Fibroblast of skin of right quadriceps (primary cell): ENCODE measurements at places on chromosomes 2 and 18.

GRCh38 chr2:62109554-62109953 is 86.4 kb upstream of the B3GNT2 start:
- no peak for DNase-seq

GRCh38 chr2:67516899-67517530 is 119.9 kb downstream of the ETAA1 start:
- DNase-seq = peak; percentile 88

DNA sequence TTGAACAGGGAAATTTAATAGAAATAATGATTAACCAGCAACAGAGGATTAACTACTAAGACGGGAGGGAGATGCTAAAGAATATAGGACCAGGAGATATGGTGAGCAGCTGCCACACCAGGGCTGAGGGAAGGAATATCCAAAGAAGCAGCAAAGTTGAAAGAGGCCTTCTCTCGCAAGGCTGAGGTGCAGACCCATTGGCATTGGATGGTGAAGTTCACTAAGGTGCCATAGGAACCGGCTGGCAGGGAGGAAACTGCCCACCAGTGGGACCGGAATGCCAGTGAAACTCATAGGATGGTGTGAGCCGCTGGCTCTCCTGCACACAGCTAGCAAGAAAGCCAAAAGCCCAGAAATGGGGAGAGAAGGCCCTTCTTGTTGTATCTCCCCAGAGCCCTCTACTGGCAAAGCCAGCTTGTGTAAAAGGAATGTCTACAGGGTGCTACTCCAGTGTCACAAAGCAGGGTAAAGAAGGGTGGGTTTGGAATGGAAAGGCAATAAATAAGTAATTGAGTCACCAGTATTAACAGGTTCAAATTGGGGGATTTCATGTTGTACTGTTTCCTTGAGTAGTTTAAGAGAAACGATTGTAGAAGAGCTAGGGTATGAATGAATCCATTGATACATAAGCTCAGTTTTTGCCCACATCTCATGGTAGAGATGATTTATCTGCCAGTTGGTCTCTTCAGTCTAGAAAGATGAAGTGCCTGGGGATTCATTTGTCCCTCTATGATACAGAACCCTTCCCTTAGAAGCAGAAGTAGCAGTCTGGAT is 36.0 kb downstream of the FARP2 start:
- DNase-seq = peak; percentile 39

- DNase-seq = no peak
These were observed 280.7 kb upstream of the VWC2L start for GRCh38 chr2:214130114-214130513.

GRCh38 chr2:198660501-198660900 is 797.2 kb downstream of the SATB2 start:
- peak; percentile 64 for DNase-seq

DNA sequence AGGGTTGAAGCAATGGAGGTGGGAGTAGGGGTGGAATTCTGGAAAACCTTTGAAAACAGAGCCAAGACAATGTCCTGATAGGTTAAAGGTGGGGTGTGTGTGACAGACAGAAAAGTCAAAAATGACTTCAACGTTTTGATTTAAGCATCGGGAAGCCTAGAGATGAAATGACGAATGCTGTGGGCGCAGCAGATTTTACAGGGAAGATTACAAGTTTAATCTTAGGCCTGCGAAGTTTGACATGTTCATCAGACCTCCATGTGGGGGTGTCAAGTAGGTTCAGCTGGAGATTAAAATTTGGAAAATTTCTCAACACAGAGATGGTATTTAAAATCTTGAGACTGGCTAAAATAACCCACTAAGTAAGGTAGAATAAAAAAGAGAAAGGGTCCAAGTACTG is 453.3 kb downstream of the TXNL1 start:
- DNase-seq = no peak

GRCh38 chr2:231706731-231707624 is 1.3 kb upstream of the PTMA start:
- peak; percentile 99 for DNase-seq

- DNase-seq = no peak
These were observed 183.5 kb downstream of the HNMT start for GRCh38 chr2:138147796-138148195.

GRCh38 chr2:172374318-172375240 is 52.8 kb upstream of the ITGA6 start:
- no peak for DNase-seq

DNA sequence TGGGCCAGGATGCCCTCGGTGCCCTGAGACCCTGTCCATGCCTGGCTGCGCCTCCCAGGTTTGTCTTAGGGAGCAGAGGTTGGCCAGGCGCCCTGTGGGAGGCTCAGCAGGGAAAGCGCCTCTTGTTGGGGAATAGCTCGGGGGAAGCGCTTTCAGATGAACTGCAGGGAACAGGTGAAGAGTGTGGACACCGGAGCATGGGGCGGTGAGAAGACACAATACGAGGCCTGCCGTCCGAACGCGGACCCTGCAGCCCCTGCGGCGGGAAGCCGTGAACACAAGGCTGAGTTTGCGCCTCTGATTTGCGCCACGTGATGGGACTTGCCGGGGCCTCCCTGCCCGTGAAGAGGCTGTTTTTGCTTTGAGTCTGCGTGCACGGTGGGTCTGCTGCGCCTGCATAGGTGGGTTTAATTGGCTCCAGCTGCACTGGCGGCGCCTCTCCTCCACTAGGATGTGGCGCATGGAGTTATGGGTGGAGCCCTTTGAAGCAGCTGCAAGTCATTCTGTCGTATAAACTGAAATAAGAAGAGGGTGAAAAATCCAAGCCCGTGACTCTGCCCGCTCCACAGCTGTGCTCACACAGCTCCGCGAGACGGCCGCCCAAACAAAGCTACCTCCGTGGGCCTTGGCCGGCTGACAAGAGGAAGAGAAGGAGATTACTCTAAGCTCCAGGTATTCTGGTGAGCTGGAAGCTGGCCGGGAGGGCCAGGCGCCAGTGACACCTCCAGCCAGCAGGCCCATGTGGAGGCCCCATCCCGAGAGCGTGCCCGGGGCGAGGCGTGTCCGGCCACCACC is 103.5 kb upstream of the CTDP1 start:
- DNase-seq = peak; percentile 70

DNA sequence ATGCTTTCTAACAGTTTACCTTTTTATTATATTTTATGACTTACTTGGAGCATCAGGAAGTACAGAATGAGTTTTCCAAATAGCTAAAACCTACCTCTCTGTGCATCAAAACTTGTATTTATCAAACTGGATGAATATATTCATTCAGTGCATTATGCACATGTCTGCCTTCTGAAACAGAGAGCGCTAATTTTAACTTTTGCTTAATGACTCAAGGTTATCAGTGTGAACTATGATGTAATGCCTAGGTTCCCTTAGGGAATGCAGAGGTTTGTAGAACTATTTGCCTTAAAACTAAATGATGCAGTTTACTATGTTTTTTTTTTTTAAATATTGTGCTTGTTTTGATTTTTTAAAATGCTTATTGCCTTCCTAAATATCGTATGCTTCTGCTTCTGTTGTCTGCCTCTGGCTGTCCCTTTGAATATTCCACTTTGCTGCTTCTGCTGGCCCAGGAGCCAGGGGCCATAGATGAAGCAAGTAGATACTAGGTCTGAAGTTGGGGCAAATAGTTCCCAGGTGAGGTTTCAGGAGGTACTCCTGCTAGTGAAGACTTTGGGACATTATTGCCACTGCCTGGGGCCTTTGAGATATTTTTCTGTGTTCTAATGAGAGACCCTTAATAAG is 16.5 kb downstream of the TMEM178A start:
- DNase-seq = no peak

DNA sequence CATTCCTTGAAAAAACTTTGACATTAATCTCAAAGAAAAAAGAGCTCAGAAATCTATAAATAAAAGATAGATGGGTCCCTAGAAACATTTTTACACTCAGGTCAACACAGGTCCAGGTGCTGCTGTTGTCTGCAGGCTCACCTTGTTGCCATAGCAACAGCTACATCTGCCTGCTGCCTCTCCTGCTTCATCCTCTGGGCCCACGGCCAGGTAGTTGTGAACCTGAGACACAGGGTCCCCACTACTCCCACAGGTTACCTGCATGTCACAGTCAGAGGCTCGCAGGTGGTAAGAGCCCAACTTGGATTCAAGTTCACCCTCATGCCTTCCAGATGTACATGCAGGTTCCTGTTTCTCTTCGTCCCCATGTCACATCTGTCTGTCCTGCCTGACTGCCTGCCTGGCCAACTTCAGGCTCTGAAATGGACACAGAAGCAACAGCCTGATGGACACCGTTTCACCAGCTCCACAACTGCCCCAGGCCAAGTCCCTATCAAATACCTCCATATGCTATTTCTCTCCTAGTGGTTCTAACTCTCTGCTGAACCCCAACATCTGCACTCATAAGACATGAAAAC is 88.3 kb upstream of the SALL3 start:
- DNase-seq = no peak

GRCh38 chr2:103656558-103656957 is 894.7 kb downstream of the TMEM182 start:
- no peak for DNase-seq

- DNase-seq = no peak
These were observed 62.4 kb downstream of the SERPINB8 start for GRCh38 chr18:64032312-64032711.

- no peak for DNase-seq
These were observed 287.2 kb upstream of the GYPC start for GRCh38 chr2:126368758-126369157.

DNA sequence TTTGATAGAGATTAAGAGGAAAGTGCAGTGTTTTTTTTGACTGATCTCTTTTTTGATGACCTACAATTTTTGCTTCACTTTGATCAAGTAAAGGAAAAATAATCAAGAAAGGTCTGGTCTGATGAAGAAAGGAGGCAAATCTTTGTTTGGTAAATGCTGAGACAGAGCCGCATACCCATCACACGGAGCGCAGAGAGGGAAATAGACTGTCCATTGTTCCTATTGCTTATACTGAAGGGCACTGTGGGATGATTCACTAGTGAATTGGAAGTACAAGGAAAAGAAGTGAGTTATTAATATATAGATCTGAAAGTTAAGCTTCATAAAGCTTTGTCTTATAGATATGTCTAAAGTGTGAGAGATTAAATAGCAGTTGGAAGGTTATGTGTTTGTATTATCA is 455.1 kb downstream of the PLCL1 start:
- DNase-seq = no peak

DNA sequence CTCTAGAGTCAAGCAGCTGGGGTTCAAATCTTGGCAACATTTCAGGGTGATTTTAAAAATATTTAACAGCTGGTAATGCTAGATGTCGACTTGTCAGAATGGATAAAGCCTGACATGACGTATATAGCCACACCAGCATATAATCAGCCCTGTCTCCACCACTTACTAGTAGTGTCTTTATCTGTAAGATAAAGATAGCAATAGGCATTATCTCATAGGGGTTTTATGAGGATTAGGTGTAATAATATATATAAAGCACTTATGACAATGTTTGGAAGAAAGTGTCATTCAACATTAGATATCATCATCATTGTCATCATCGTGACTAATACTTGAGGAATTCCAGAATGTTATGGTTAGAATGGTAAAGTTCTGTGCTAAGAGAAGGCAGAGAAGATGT is 369.0 kb upstream of the CWC22 start:
- peak; percentile 5 for DNase-seq

GRCh38 chr2:229132236-229132635 is 138.9 kb downstream of the PID1 start:
- DNase-seq = no peak

DNA sequence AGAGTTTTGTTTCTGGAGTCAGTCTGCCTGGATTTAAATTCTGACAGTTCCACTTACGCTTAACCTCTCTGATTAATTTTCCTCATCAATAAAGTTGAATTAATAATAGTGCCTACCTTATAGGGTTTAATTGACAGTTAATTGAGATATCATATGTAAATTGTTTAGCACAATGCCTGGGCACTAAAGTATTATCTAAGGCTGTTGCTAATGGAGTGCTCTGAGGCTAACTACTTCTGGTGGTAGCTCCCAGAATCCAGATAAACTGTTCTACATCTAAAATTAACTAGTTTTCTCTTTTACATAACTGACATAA is 185.6 kb upstream of the STON1 start:
- no peak for DNase-seq

- no peak for DNase-seq
These were observed 158.2 kb downstream of the GALNT1 start for GRCh38 chr18:35739778-35740177.

DNA sequence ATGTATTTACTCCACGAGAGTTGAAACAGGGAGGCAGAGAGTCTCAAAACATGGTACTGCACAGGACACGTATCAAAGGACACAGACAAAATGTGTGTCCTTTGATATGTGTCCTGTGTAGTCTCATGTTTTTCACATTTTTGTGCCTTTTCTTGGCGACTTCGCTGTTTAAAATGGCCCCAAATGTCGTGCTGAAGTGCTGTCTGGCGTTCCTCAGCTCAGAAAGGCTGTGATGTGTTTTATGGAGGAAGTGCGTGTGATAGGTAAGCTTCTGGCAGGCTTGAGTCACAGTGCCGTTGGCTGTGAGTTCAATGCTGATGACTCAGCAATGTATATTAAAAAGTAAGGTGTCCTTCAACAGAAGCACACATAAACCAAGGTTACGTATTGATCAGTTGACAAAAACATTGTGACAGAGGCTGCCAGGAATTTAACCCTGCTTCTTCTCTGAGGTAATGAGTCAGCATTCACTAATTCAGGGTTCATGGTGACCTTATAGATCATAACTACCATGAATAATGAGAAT is 78.2 kb downstream of the DYSF start:
- peak; percentile 72 for DNase-seq

DNA sequence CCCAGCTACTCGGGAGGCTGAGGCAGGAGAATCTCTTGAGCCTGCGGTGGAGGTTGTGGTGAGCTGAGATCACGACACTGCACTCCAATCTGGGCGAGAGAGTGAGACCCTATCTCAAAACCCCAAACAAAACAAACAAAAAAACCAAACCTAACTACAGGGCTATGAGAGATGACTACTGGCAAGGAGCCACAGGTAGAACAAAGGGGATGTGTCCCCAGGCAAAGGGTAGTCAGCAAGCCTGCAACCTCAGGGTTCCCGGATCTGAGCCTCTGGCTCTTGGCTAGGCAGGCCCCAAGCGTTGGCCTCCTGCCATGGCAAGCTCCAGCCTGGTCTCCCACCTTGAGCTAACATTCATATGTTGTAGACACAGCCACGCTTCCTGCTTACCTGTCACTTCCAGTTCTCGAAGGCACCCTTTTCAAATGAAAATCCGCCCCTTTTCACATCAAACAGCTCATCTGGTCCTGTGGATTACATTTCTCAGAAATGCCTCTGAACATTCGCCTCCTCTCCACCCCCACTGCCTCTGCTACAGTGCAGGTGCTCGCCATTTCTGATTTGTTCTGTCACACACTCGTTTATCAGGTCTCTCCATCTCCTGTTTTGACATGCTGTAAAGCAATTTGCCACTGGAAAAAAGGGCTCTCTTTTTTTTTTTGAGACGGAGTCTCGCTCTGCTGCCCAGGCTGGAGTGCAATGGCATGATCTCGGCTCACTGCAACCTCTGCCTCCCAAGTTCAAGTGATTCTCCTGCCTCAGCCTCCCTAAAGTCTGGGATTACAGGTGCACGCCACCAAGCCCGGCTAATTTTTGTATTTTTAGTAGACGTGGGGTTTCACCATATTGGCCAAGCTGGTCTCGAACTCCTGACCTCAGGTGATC is 13.1 kb upstream of the ACTR3 start:
- DNase-seq = no peak

- DNase-seq = no peak
These were observed 32.1 kb upstream of the SP3 start for GRCh38 chr2:173997269-173997668.
